HCT116 (cell line): ENCODE measurements at places on chromosomes 11 and 22.

DNA sequence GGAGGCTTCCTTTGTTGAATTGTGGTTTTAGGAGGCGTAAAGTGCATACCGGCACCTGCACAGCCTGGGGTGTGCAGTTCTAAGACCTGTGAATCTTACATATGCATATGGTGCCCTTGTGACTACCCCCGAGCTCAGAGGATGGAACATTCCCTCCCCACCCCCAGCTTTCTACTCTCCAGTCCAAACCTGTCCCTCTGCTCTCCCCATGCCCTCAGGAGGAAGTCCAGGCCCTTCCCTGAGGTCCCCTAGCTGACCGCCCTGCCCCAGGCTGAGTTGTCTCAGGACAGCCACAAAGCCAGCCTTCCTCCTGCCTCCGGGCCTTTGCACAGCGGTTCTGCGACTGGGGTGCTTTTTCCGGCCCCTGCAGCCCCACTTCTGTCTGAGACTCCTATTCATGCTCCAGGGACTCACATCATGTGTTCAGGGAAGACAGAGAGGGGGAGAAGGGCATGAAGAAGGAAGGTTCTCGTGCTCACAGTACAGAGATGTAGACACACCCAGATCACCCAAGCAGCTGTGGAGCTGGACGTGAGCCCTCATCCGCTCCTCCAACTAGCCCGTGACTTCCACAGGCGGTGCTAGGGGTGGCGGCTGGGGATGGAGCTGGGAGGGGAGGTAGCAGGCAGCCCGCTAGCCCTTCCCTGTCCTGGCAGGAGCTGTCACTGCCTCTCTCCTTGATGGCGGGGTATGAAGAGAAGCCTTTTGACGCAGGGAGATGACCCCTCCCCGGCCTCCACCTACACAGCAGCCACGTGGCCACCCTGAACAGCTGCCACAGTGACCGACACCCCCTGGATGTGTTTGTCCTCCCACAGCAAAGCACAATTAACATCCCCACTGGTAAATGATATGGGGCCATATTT, 50.8 kb downstream of the FLRT1 start:
- DNase-seq: no peak

DNA sequence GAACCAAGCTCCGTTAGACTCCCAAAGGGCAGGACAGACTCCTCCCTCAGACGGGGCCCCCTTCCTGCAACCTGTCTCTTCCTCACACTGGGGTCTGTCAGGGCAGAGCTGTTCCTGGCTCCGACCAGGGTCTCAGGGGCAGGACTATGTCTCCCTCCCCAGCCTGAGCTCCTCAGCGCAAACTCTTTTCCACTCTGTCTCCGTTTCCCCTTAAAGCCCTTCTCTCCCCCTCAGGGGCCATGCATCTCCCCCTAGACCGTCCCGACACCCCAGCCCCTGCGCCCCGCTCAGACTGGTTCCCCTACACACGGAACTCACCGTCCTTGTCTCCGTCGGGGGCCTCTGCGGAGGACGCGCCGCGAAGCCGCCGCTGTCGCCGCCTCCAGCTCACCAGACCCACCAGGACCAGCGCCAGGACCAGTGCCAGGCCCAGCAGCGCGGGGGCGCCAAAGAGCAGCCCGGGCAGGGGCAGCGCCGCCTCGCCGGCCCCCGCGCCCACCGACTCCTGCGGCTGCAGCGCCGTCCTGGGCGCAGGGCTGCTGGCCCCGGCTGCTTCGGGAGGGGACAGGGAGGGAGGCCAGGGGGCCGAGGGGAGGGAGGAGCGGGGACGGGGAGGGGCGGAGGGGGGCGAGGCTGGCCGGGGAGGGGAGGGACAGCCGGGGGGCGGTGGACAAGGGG, 684 bp downstream of the TNFRSF13C start:
- no peak for DNase-seq

- no peak for DNase-seq
These were observed 20.5 kb upstream of the APOA1 start for GRCh38 chr11:116857936-116858335.

DNA sequence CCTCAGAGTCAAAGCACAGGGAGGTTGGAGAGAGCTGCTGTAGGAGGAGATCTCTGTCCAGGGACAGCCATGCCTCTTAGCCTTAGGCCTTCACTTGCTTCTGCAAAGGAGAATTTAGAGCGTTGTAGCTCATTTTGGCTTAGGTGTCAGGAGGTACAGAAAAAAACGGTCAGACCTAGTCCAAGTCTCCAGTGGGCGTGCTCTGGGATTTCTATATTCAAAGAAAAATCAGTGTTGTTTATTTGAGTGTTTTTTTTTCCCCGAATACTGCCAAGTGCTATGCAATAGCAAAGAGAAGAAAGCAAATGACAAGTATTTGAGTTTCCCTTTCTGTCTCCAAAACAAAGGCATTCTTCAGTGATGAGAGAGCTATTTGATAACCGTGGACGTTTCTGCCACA, 22.7 kb upstream of the OPCML start:
- no peak for DNase-seq

GRCh38 chr11:119476666-119477331, 53.8 kb upstream of the THY1 start:
- DNase-seq: no peak

DNA sequence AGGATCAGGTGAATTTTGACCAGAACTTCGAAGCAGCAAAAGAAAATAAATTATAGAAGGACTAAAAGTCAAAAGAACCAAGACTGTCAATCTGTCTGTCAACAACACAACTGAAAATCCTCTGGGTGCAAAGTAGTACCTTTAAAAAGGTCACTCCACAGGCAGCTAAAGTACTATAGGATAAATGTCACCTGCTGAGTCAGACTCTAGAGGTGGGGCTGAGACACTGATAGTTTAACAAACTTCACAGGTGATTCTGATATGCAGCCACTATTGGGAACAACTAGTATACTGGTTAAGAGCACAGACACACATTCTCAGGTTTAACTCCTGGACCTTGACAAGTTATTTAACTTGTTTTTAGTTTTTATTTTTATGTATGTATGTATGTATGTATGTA, 107.3 kb downstream of the FCHSD2 start:
- no peak for DNase-seq

DNA sequence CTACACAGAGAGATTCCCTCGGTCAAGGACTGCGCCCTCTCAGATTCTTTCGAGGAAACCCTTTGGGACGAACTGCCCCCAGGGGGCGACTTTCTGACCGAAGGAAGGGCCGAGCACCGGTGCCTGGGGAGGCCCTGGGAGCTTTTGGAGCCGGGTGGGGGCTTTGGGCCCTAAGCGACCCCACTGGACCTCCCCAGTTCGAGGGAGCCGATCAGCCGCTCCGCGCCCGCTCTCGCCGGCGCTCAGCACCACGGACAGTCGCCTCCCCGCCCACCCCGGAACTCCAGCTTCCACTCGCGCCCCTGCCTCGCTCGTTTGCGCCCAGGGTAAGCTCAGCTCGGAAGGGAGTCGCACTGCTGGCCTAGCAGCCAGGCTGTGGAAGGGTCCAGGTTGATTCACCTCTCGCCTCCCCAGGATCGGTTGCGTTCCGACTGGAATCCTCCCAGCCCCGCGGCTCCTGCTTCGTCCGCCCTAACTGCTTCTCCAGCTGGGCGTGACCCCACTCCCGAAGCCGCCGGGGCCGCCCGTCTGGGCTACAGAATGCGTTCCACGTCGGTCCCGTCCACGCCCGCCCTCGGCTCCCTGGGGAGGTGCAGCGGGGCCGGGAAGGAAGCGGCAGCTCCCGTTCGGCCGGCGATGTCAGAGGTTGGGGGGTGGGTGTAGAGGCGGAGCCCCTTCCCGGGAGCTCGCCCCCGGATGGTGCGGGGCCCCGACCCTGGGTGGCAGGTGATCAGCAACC, 428 bp downstream of the SCN3B start:
- no peak for DNase-seq

- no peak for DNase-seq
These were observed 16.5 kb upstream of the FXYD2 start for GRCh38 chr11:117840881-117841550.

GRCh38 chr11:65183201-65183891, 1.6 kb downstream of the CAPN1 start:
- peak; percentile 37 for DNase-seq

DNA sequence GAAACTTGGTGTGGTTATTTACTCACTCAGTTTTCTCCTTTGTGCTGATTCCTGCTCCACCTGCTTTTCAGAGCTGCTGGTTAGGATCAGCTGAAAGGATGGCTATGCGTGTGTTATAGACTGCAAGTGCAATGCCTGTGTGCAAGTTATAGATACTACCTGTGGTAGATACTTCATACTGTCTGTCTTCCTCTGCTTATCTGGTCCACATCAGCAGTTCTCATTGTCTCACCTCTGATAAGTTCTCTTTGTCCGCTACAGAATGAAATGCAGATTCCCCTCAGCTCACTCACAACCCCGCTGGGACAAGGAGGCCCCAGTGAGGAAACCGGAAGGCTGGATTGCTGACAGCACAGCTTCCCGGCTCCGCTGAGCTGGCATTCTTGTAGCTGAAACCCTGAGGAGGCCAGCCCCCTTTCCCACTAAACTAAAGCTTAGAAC, 37.5 kb upstream of the LYVE1 start:
- DNase-seq: no peak

DNA sequence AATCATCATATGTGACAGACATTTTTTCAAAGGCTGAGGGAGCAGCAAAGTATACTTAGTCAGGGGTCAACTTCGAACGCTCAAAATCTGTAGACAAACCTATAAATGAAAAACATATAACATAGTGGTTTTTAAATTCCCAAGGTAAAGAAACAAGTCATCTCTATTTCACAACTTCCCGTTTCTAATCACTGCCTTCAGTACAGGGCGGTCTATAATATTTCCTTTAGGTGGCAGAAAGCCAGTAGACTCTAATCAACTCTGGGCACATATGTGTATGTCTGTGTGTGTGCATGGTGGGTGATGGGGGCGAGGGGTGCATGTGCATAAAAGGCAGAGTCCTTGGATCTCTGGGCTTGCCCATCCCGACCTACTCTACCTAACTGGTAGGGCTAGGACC, 55.0 kb upstream of the ARFGAP3 start:
- DNase-seq: no peak

DNA sequence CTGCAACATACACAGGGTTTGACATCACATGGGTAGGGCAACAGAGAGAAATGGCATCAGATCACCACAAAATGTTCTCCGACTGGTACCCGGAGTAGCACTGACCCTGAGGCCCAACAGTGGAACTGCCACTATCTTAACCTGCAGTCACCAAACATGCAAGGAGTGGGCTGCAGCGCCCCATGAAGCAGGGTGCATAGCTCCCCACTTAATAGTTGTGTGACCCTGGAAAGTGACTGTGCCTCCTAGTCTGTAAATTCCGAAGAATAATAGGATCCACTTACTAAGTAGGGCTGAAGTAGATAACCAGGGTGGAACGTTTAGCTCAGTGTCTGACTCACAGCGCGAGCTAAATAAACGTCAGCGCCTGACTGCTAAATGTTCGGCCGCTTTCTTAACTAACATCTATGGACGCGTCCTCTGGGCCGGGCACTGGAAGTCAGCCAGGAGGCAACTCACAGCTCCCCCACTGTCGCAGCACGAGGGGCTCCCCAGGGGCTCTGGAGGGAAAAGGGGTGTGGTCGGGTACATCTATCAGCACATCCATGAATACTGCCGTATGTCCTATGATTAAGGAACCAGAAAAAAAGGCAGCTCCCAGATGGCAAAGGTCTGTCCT, 777 bp downstream of the LTO1 start:
- DNase-seq: no peak

DNA sequence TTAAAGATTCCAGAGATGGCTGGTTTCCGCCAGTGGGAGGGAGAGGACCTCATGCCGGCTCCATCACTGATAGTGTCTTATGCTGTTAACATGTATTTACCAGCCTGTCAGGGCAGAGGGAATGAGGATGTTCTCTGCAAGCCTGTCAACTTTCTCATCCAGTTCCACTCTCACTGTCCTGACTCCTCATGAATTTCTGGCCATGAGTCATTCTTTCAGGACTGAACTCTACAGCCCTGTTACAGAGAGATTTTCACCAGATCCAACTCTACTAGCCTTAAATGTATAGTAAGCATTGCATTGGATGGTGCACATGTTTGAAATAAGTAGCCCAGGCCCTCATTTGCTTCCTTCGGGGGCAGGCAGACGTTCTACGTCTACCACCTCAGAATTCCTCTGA, 387.7 kb downstream of the TMEM135 start:
- no peak for DNase-seq

DNA sequence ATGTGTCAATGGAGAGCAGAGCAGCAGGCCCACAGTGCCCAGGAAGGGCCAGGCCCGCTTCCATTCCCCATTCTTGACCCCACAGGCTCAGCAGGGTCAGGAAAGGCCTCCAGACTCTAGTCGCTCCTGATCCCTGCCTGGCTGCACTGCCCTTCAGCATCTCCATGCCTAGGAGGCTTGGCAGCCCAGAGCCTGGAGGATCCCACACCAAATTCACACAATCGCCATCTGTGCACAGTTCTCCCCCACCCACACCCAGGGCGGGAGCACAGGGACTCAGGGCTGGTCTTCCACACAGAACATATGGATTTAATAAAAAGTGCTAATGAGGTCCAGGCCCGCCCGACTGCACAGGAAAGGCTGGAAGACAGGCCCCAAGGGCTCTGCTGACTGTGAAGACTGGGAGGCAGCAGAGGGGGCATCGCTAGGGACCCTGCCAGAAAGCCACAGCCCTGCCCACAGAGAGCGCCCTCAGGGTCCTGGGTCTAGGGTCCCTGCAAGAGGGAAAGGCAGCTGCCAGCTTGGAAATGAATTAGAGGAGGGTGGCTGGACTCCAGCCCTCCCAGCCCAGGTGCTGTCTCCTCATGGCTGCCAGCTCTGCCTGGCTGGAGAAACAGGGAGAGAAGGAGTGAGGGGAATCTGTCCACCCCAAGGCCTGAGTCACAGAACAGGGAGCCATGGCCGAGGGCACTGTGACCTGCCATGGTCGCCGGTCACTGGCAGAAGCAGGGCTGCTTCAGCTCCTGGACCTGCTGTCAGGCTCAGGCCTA, 39.7 kb downstream of the DKK3 start:
- no peak for DNase-seq

DNA sequence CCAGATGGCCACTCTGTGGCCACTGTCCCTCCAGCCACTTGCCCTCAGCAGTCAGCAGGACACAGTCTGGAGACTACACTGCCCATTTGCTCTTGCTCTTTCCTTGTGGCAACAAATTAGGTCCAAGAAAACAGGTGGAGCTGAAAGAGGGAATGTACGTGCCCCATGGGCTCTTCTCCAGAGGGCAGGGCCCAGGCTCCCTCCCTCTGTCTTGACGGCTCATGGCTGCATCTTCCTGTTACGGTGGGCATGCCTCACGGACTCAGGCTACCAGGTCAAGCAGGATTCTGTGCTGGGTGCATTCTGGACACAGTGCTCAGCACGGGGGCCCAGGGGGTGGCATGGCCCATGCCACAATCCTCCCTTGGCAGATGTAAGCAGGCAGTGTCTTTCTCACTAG, 71.3 kb downstream of the MED15 start:
- DNase-seq: no peak

DNA sequence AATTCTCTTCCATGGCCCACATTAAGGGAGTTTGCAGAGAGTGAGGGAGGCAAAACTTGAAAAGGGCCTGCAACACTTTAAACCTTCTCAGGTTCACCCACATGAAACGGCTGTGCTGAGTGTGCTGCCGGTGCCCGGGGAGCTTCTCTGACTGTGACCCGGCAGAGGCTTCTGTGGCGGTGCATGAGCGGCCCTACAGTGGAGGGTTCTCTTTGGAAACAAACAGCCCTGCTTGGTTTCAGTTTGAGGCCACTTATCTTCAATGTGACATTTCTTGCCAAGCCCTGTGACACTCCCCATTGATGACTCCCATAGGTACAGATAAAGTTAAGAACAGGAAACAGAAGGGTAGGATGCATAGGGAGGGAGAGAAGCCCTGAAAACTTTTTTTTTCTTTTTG, 31.8 kb downstream of the FAM118A start:
- no peak for DNase-seq
